ENCODE measurements at places on chromosomes 3 and 15. TPM values are rescaled to one million over a fixed set of nuclear protein-coding genes. Genes with fewer than 3 reads are reported as not detected.

Gene LRRIQ4
- not detected for total RNA-seq

Gene SNTN
- not detected for total RNA-seq

Gene ACSBG1
- total RNA-seq, result 0.13 TPM

Gene FMN1
- total RNA-seq, result 44.8 TPM

Gene TJP1
- 121 TPM for total RNA-seq

DNA sequence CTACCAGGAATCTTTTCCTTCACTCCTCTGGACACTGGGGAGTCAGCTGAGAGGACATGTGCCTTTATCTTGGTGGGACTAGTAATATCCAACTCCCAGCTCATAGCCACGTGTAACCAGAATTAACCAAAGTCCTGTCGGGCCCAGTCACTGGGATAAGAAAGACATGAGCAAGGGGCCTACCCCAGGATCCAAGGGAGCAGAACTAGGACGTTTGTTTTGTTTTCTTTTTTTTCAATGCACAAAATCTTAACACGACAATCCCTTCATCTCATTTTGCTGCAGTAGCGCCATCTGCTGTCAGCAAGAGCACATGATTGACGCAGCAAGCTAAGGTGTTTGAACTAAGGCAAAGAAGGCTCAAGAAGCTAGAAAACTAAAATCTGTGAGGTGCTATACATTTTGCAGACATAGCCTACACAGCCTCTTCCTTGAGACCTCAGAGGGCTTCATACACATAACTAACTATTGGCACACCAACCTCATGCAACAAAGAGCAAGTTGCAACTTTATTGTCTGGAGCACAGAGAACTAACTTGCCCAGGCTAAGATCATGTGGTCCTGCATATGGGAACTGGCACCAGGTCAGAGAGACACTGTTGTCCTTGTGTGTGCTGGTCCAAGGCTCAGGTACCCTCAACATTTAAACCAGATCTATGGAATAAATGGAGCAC lies 43.6 kb downstream of the RLBP1 start:
- H3K27ac ChIP-seq, result no peak overlapping the region
- no peak overlapping the region for H3K4me3 ChIP-seq
- no peaks in the 10 kb centered on the region for H3K27me3 ChIP-seq
- H3K36me3 ChIP-seq, result peaks cover 21% of the 10 kb centered on the region
- DNase-seq, result peak; percentile 67
- H3K4me1 ChIP-seq, result peaks cover 3% of the 10 kb centered on the region

DNA sequence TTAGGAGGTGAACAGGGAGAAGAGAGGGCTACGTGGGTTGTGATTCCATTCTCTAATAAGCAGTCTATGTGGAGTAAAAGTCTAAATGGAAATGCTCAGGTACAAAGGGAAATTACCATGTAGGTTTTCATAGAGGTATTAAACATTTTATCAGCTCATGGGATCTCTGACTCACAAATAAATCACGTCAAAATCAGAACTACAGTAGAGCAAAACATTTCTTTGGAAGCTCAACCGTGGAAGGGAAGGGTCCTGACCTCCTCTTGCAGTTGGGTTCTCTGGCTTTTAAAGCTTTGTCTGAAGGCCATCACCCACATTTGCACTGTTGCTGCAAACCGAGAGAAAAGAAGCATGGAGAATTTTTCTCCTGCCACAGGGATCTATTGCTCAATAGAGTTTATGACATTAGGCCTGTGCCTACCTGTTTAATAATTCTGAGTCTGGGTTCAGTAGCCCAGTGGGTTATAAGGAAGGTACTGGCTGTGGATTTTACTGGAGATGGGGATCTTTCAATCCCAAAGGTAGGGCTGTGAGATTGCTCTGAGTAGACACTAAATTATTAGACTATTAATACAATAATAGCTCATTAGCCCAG lies 24.2 kb upstream of the PGPEP1L start:
- no peaks in the 10 kb centered on the region for H3K4me1 ChIP-seq
- no peak for DNase-seq
- no peak overlapping the region for H3K4me3 ChIP-seq
- no peaks in the 10 kb centered on the region for H3K36me3 ChIP-seq
- H3K27ac ChIP-seq, result no peak overlapping the region

GRCh38 chr3:135134684-135135075 lies 339.6 kb downstream of the EPHB1 start:
- no peak overlapping the region for H3K4me3 ChIP-seq
- no peak for DNase-seq
- H3K27ac ChIP-seq, result no peak overlapping the region
- H3K27me3 ChIP-seq, result no peaks in the 10 kb centered on the region

GRCh38 chr3:178397202-178397601 lies 139.0 kb upstream of the KCNMB2 start:
- no peak for DNase-seq
- H3K4me1 ChIP-seq, result no peaks in the 10 kb centered on the region
- H3K27me3 ChIP-seq, result no peaks in the 10 kb centered on the region
- no peaks in the 10 kb centered on the region for H3K36me3 ChIP-seq

DNA sequence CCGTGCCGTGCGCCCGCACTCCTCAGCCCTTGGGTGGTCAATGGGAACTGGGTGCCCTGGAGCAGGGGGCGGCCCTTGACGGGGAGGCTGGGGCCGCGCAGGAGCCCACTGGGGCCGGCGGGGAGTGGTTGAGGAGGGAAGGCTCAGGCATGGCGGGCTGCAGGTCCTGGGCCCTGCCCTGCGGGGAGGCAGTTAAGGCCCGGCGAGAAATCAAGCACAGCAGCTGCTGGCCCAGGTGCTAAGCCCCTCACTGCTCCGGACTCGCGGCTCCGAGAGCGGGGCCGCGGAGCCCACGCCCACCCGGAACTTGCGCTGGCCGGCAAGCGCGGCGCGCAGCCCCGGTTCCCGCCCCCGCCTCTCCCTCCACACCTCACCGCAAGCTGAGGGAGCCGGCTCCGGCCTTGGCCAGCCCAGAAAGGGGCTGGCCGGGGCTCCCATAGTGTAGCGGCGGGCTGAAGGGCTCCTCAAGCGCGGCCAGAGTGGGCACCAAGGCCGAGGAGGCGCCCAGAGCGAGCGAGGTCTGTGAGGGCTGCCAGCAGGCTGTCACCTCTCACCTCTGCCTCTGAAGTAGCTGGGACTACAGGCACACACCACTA lies 7.8 kb downstream of the GP9 start:
- no peak overlapping the region for H3K27ac ChIP-seq
- H3K36me3 ChIP-seq, result no peaks in the 10 kb centered on the region
- no peak overlapping the region for H3K4me3 ChIP-seq
- peak; percentile 72 for DNase-seq

DNA sequence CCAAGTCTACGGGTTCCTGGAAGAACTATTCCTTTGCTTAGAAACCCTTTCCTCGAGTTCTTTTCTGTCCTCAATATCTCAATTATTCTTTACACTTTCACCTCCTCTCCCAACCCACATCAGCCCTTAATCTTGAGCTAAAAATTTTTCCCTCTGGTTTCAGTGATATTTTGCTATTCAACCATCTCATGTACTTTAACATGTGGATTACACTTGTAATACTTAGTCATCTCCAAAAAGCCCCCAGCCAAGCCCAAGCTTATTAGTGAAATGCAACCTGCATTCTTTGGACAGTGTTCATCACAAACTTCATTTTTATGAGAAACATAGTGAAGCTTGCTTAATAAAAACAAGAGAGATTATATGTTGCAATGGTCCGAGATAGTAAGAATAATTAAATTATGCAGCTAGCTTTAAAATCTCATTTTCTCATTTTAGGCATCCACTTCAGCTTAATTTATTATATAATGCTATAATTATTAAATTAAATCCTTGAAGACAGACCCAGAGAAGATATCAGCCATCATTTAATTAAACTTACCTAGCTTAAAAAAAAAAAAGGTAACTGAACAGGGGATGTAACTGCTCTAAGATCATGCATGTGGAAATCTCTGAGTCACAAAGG lies 534.5 kb upstream of the TBL1XR1 start:
- no peak overlapping the region for H3K4me3 ChIP-seq
- no peak for DNase-seq
- no peaks in the 10 kb centered on the region for H3K4me1 ChIP-seq
- H3K27me3 ChIP-seq, result no peaks in the 10 kb centered on the region

- no peak within 1 kb of the TSS for H3K27ac ChIP-seq
- H3K27me3 ChIP-seq, result no peaks in the 10 kb centered on the region
- no peak for DNase-seq
- H3K4me1 ChIP-seq, result no peaks in the 10 kb centered on the region
- H3K4me3 ChIP-seq, result no peak within 1 kb of the TSS
- no peaks in the 10 kb centered on the region for H3K36me3 ChIP-seq
Measured at GRCh38 chr3:109337393-109337792, at the start of gene DPPA4. Gene DPPA4 (minus strand): TSS chr3:109337546. CDS start chr3:109337517, 29 bp downstream.

- no peaks in the 10 kb centered on the region for H3K36me3 ChIP-seq
- H3K4me1 ChIP-seq, result no peaks in the 10 kb centered on the region
- DNase-seq, result no peak
- H3K4me3 ChIP-seq, result no peak overlapping the region
- no peak overlapping the region for H3K27ac ChIP-seq
- no peaks in the 10 kb centered on the region for H3K27me3 ChIP-seq
Measured at GRCh38 chr15:51195459-51195858, 100.8 kb upstream of the TNFAIP8L3 start.

- no peak overlapping the region for H3K27ac ChIP-seq
- H3K4me3 ChIP-seq, result no peak overlapping the region
- no peaks in the 10 kb centered on the region for H3K36me3 ChIP-seq
- peaks cover 2% of the 10 kb centered on the region for H3K4me1 ChIP-seq
Measured at GRCh38 chr3:114686621-114687020, 392.8 kb downstream of the TIGIT start.

DNA sequence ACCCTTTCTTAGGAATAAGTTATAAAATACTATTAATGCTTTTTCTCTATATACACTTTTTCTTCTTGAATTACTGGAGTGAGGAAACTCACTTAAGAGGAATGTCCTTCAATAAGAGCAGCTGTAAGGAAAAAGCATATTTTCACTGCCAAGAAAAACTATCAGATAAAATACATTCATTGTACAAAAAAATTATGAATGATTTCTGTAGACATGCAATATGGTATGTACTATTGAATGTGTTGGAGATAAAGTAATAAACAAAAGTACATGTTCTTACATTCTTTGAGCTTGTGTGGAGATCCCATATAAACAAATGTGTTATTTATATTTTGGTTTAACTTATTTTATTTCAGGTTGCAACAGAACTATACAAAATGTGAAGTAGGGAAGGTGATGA lies 241.0 kb upstream of the ZNF717 start:
- no peaks in the 10 kb centered on the region for H3K4me1 ChIP-seq
- H3K27ac ChIP-seq, result no peak overlapping the region
- H3K36me3 ChIP-seq, result no peaks in the 10 kb centered on the region
- H3K27me3 ChIP-seq, result no peaks in the 10 kb centered on the region
- H3K4me3 ChIP-seq, result no peak overlapping the region

DNA sequence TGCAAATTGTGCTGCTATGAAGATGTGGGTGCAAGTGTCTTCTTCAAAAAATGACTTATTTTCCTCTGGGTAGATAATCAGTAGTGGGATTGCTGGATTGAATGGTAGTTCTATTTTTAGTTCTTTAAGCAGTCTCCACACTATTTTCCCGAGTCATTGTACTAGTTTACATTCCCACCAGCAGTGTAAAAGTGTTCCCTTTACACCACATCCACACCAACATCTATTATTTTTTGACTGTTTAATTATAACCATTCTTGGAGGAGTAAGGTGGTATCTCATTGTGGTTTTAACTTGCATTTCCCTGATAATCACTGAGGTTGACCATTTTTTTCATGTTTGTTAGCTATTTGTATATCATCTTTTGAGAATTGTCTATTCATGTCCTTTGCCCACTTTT lies 19.7 kb upstream of the PSMD6 start:
- H3K36me3 ChIP-seq, result no peaks in the 10 kb centered on the region
- H3K27ac ChIP-seq, result no peak overlapping the region
- H3K4me3 ChIP-seq, result no peak overlapping the region
- no peaks in the 10 kb centered on the region for H3K27me3 ChIP-seq
- no peaks in the 10 kb centered on the region for H3K4me1 ChIP-seq
- no peak for DNase-seq

DNA sequence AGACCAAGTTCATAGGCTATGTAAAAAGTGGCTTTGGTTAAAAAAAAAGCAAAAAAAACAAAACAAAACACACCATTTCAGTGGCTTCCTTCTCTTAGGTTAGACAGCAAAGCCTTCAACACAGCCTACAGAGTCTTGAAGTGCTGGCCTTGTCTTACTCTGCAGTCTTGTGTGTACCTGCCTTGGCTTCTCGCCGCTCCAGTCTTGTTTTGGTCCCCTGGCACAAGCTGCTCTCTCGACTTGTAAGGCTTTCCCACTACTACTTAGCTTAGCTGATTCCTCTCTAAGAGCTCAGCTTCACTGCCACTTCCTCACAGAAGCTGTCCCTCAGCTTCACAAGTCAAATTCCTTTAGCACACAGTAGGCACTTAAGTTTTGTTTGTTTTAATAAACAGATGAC lies 63.0 kb downstream of the ST3GAL6 start:
- H3K27ac ChIP-seq, result no peak overlapping the region
- no peak for DNase-seq
- H3K4me1 ChIP-seq, result no peaks in the 10 kb centered on the region
- H3K36me3 ChIP-seq, result no peaks in the 10 kb centered on the region

GRCh38 chr15:48020166-48020565 lies 100.6 kb upstream of the SLC24A5 start:
- H3K27ac ChIP-seq, result no peak overlapping the region
- no peak overlapping the region for H3K4me3 ChIP-seq
- H3K36me3 ChIP-seq, result no peaks in the 10 kb centered on the region
- no peaks in the 10 kb centered on the region for H3K4me1 ChIP-seq
- H3K27me3 ChIP-seq, result no peaks in the 10 kb centered on the region

- no peak overlapping the region for H3K4me3 ChIP-seq
- no peak for DNase-seq
- no peak overlapping the region for H3K27ac ChIP-seq
- H3K27me3 ChIP-seq, result no peaks in the 10 kb centered on the region
Measured at GRCh38 chr3:52670621-52671521, 14.8 kb downstream of the PBRM1 start.

DNA sequence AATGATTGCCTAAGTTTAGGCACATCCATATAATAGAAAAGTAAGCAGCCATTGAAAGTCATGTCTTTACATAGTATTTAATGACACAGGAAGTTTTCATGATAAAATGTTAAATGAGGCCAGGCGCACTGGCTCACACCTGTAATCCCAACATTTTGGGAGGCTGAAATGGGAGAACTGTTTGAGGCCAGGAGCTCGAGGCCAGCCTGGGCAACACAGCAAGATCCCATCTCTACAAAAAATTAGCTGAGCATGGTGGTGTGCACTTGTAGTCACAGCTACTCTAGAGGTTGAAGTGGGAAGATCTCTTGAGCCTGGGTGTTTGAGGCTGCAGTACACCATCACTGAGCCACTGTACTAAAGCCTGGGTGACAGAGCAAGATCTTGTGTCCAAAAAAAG lies 59.4 kb downstream of the SETMAR start:
- no peaks in the 10 kb centered on the region for H3K4me1 ChIP-seq
- no peaks in the 10 kb centered on the region for H3K36me3 ChIP-seq
- no peak for DNase-seq
